ENCODE measurements at places on chromosomes 1 and 21.

- DNase-seq: no peak
Observed at GRCh38 chr1:66295803-66296202, 238.2 kb upstream of the SGIP1 start.

GRCh38 chr21:45074818-45075595 lies 627 bp downstream of the ADARB1 start:
- DNase-seq: no peak

- DNase-seq: no peak
Observed at GRCh38 chr1:37676281-37677142, 15.8 kb upstream of the CDCA8 start.

GRCh38 chr1:101175886-101176285 lies 60.9 kb upstream of the S1PR1 start:
- no peak for DNase-seq

DNA sequence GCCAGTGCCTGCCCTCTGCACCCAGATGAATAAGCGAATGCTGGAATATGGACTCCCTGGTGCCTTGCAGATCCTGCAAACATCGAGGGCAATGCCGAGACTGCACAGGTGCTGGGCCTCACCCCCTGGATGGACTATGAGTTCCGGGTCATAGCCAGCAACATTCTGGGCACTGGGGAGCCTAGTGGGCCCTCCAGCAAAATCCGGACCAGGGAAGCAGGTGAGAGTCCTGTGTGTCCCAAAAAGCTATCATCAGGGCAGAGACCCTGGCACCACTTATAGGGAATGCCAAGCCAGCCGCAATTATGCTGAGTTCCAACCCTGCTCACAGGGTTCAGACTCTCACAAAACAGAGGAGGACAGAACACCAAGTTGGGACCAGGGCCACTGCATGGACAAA lies 17.2 kb downstream of the TMEM81 start:
- DNase-seq: no peak

- no peak for DNase-seq
Observed at GRCh38 chr1:208425096-208425495, 180.9 kb upstream of the PLXNA2 start.

DNA sequence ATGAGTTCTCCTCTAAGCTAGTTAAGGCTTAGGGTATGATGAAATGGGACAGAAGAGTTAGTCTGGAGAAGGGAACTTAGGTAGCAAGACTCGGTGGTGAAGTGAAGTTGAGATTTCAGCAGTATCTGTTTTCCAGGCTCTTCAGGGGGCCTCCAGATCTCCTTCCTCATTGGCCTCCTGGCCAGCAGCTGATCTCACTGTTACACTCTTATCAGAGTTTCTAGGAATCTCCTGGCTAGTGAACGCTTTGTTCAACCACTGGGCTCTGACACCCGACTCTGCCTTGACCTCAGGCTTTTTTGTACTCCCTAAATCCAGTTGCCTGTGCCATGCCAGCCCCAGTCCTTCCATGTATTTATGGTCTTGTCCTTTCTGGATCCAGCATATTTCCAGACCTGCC lies 311.0 kb downstream of the ASTN1 start:
- DNase-seq: no peak

All from IMR-90 (cell line).